ENCODE measurements at places on chromosomes 5 and 9. TPM values are rescaled to one million over a fixed set of nuclear protein-coding genes. Genes with fewer than 3 reads are reported as not detected.

- DNase-seq, result no peak
Measured at GRCh38 chr9:22065431-22066200, 56.5 kb upstream of the CDKN2B start.

- DNase-seq, result no peak
Measured at GRCh38 chr5:141051521-141051866, 320 bp downstream of the PCDHB1 start.

GRCh38 chr9:38421498-38422211 lies 2.6 kb downstream of the IGFBPL1 start:
- DNase-seq, result no peak

DNA sequence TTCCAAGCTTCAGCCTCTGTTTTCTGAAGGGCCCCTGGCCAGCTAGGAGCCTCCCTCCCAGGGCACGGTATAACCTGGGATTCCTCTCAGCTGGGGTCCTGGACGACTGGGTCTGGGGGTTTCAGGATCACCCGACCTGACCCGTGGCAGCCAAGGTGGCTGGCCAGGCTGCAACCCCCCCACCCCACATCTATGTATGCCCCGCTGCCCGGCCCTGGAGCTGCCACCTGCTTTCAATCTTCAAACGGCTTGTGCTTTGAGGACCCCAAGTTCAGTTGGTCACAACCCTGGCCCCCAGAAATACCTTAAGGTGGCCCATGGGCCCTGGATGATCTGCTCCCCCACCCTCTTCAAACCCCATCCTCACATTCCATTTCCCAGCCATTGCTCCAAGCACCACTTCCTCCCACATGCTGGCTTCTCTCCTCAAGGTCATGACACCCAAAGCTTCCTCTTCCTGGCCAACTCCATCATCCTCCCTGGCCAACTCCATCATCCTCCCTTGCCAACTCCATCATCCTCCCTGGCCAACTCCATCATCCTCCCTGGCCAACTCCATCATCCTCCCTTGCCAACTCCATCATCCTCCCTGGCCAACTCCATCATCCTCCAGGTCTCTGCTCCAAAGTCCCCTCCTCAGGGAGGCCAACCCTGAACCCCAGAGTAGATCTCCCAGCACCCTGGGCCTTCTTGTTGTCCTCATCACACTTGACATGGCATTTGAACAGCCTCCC lies 17.2 kb upstream of the TTLL11 start:
- no peak for DNase-seq

PNPLA7 gene
- polyA plus RNA-seq, result 6.2 TPM

DNA sequence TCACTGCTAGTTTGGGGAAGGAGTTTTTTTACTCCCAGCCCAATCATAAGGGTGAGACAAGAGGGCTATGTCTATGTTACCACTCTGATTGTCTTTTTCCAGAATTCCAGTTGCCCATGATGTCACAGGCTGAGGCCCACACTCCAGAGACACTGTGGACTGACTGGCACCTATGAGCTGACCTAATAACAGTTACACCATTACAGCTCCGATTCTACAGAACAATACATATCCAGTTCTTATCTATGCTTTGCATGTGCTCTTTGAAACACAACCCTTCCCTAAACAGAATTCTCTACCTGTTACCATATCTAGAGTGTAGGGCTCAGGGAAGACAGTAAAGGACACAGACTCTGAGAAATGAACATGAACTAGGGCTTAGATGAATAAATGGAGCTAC lies 45.7 kb upstream of the ALDOB start:
- DNase-seq, result no peak

DNA sequence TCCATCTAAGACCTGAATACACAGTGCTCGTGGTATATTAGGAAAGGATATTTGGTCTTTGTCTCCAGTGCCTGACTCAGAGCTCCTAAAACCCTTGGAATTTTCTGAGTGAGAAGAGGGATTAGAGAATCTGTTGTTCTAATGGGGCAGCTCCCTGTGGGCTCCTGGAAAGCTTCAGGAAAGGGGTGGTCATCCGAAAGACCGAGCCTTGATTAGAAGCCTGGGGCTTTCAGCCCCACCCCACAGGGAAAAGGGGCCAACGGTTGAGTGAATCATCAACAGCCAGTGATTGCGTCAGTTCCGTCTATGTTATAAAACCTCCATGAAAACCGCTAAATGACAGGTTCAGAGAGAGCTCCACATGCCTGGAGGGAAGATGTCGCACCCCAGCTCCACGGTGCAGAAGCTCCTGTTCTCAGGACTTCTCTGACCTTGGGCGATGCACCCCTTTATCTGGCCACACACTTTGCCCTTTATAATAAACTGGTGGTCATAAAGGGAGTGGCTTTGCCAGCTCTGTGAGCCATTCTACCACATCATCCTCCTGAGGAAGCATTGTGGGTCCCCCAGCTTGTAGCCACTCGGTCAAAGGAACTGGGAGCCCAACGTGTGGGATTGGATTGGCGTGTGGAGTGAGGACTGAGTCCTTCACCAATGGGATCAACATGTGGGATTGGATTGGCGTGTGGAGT lies 71.0 kb upstream of the ICE1 start:
- no peak for DNase-seq

DNA sequence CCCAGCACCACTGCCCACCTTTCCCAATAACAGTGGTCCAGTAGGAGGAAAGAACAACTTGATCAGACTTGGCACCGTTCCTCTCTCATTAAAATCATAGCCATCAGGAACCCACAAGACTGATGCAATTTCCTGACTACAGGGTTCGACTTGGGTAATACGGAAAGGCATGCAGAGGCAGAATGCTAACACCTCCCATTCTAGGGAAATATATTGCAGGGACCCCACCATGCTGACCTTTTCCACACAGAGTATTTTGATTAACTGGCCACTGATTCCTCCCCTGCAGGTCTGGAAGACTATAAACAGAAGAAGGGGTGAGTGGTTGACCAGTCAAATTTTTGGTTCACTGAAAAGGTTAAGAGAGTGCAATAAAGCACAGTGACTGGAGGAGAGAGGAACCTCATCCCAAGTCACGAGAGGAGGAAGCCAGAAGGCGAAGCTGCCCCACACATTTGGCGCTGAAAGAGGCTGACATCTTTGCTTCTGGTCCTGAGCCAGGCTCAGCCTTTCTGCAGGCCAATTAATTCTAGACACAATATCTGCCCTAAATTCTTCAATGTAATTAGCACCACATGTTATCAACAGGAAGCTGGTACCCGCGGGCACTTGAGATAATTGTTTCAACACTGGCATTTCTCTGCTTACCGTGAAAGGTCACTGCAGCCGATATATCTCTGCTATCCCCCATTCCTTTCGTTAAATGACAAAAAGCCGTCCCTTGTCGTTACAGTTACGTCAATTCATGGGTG lies 64.7 kb upstream of the SPOCK1 start:
- DNase-seq, result no peak

DNA sequence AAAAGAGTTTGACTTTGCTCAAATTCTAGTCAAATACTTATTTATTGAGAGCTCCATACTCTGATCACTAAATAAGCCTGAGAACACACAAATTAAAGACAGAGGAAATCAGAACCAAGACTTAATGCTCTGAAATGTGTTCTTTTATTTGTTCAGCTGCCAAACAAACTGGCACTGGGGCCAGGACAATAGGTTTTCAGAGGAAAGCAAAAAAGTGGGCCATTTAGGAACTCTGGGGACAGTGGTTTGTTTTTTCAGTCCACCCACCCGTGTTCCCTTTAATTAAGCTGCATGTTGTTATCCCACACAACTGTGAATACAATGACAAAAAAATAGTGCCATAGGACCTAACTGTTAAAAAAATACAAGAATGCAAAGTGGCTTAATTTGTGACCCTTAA lies 95.4 kb upstream of the RETREG1 start:
- DNase-seq, result no peak

DNA sequence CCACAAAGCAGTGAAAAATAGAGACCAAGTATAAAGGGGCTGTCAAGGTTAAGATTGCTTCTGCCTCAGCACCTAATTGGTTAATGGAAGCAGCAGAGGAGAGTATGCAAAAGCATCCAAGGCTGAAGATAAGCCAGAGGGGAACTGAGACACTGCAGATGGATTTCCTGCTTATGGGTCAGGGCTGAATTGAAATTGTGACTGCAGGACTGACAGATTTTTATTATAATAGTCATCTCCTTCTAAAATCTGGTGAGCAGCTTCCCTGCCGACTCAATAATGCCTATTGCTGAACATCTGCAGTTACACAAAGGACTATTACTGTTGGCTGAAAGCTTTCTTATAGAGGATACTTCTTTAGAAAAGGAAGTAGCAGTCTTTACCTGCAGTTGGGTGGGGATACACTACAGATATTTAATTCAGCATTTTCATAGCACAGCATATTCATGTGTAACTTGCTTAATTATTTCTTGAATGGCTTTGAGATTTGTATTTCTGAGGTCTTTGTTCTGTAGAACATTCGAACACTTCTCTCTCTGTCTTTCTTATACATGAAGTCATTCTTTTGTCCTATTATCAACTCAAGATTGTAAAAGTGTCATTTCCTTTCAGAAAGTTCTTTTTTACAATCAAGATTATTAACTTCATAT lies 363.0 kb upstream of the RIOK2 start:
- no peak for DNase-seq

DNA sequence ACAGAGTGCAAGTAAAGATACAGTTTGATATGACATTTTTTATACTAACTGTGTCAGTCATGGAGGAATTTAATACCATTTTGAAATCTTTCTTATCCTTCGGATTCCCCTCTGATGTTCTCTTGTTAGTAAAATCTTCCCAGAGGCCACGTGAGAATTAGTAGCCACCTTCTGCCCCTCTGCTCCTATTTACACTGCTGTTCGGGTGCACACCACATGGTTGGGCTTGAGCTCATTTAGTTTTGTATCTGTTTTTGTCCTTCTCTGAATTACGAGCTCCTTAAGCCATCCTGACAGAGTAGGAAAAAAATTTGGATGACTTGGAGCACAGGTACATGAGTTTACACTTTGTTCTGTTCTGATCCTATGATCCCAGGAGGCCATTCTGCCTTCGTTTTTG lies 109.7 kb downstream of the SV2C start:
- DNase-seq, result no peak

DNA sequence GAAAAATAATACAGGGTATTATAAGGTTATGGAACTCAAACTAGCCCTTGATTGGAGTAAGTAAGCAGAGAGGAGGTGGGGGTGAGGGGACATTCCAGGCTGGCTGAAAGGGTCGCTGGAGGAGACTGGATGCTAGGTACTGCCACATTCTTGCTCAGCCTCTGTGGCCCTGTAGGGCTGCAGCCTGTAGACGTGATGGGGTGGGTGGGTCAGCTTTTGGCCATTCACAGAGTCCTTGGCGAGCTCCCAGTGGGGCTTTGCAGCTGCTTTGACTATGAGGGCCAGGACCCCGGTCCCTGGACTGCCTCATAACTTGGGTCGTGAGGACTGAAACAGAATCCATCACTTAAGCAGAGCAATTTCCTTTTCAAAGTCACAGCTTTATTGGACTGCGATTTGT lies 4.2 kb upstream of the GDNF start:
- DNase-seq, result no peak

F2RL2 gene
- 0.37 TPM for polyA plus RNA-seq

- no peak for DNase-seq
Measured at GRCh38 chr5:180020176-180020575, 51.4 kb downstream of the RNF130 start.

- no peak for DNase-seq
Measured at GRCh38 chr5:133482028-133482427, 130.3 kb downstream of the FSTL4 start.

DNA sequence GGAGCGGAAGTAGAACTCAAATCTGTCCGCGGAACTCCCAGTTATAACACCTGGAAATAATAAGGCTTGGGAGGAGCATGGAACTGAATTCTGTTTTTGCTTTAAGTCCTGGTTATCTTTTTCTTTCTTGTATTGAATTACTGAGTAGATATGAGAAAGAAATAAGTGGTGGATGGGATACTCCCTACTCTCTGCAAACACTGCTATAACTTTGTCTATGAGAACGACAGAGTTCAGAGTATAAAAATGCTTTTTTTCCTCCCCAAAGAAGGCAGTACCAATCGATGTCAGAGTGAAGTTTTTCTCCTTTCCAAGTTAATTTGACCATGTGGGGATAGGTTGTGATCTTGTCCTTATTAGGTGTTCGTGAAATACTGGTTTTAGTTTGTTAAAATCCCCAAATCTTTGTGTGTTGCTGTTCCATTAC lies 1.2 kb downstream of the RIC1 start:
- DNase-seq, result peak; percentile 38

DNA sequence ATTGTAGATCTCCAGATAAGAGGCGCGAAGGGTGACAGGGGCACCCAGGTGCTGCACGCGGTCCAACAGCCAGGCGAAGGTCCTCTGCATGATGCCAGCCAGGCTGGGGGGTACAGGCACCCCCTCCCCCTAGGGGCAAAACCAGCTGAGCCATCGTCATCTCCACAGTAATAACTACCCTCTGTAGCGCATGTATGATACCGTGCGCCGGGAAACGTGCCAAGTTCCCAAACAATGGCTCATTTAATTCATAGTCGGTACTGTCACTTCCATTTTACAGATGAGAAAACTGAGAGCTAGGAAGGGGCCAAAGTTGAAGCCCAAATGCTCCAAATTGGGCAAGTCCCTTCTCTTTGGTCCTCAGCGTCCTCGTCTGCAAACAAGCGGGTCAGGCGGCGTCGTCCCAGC lies 1.5 kb downstream of the KIF12 start:
- no peak for DNase-seq

- no peak for DNase-seq
Measured at GRCh38 chr5:140322751-140323731, 20.1 kb upstream of the PFDN1 start.

C7 gene
- polyA plus RNA-seq, result 406 TPM

DNA sequence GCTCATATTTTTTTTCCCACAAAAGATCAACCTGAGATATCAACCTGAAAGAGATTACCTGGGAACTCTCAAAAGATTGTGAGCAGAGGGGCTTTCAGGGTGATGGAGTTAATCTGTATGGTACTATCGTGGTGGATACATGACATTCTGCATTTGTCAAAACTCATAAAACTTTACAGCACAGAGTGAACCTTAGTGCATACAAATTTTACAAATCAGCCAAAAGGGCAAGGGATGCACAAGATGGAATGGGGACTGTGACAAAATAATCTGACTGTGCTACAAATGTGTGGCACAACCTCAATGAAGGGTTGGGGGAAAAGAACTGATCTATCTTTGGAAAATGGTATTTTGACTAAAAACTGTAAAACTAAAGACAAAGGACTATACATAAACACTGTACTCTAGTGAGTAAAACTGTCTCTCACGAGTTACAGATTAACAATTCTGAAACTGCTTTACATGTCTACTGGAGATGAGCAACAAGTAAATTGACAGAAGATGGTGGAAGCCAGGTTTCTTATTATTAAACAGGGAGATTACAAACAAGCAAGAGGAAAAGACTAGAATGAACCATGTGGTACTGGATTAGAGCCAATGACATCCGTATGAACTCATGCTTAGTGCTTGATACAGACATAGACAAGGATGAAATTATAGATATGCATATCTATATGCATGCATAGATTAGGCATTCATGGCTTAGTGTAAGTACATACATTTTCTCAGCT lies 24.8 kb upstream of the RLN1 start:
- DNase-seq, result no peak

DNA sequence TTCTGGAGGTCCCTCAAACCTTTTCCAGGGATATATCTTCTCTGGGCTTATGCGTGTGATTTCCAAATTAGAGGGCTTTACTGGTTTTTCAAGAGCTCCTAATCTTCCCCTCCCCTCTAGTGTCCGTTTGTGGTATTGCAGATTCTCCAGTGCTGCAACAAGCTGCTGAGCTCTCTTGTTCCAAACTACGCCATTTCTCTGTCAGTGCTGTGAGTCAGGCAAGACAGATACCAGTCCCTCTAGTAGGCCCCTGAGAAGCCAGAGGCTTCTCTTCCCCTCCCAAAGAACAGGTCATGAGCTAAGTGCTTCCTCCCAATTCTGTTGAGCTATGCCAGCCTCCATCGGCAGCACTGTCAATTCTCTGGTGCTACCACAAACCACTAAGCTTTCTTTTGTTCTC lies 149.5 kb downstream of the FANCC start:
- no peak for DNase-seq

All from right lung (tissue), 10 donors.